Activated naive CD4-positive, alpha-beta T cell (primary cell): ENCODE measurements at places on chromosomes 5 and 9.

DNA sequence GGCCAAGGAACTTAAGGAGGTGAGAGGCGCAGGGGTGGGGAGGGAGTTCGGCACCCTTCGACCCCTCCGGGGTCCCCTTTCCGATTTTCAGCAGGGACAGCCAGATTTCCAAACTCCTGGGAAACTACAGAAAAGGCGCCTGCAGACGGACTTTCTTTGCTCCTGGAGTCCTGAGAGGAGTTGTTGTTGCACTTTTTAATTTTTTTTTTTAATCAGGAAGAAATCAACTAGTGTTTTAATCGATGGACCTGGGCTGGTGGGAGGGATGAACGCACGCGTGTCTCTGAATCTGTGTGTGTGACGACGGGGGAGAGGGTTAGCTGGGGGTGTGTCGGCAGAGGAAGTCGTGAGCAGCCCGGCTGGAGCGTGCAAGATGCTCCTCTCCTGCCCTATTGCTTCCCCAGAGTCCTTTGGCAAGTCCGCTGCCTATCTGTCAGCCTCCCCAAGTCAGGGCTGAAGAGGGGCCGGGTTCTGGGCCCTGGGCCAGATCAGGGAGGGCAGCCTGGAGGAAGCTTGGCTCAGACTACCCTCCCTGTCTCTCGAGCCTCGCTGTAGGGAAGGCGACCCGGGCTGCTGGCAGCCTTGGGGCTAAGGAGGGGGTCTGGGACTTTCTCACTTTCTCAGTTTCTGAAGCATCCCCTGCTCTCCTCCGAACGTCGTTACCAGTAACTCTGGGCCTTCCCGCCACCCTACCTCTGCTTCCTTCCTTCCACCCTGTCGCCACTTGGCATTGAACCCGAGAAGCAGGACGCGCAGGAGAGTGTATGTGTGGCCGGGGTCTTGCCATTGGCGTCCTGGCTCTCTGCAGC is 731 bp downstream of the PRR16 start:
- DNase-seq, result no peak

GRCh38 chr9:30089428-30089827 is 2295.0 kb upstream of the ACO1 start:
- DNase-seq, result no peak

DNA sequence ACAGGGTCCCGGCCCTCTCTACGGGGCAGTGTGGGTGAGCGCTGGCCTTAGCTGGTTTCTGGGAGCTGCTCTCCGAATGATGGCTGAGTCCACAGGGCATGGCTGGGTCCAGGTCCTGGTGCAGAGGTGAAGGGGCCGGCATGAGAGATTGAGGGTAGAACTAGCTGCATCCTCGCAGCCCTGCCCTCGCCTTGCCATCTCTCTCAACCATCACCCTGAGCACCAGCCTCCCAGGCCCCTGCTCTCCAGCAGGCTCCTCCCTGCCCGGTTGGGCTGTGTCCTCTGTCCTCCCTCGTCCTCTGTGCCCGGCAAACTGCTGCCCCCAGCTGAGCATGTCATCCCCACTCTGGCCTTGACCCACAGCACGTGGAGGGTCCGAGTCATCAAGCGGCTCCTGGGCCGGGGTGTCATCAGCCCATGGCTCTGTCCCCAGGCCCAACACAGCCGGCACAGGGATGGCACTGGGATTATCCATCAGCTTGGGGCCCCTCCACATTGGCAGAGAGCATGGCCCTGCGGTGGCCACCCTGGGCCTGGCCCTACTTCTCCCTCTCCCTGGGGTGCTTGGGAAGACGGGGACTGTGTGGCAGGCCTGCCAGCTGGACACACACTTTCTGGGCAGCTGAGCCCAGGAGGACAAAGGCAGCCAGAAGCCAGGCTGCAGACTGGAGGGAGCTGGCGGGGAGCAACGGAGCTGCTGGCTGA is 8.4 kb downstream of the FLT4 start:
- no peak for DNase-seq

- no peak for DNase-seq
These were observed 27.3 kb downstream of the SARDH start for GRCh38 chr9:133710661-133711427.

- no peak for DNase-seq
These were observed 11.9 kb downstream of the LHFPL2 start for GRCh38 chr5:78636682-78637081.

GRCh38 chr5:39543335-39543734 is 118.6 kb upstream of the DAB2 start:
- DNase-seq, result no peak

- no peak for DNase-seq
These were observed 15.1 kb upstream of the TNFSF15 start for GRCh38 chr9:114820776-114821501.

DNA sequence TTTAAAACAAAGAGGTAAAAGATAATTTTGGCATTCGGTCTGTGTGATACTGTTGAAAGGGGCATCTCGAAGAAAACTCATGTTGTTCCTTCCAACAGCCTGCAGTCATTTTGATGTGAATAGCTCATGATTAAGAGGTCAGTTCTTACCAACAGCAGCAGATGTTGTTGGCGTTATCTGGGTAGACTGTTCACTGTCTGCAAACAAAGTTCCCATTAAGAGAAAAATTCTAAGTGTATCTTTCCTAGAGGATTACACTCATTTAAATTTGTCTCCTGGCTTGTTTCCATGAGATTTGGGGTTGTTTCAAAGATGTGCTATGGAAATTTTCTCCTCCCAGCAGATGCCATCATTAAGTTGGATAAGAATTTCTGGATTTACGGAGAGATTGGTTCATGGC is 138.2 kb upstream of the RORB start:
- no peak for DNase-seq

- no peak for DNase-seq
These were observed 35.2 kb downstream of the ZNF366 start for GRCh38 chr5:72472031-72472430.

- no peak for DNase-seq
These were observed 20.0 kb downstream of the C5orf47 start for GRCh38 chr5:174008922-174009321.

DNA sequence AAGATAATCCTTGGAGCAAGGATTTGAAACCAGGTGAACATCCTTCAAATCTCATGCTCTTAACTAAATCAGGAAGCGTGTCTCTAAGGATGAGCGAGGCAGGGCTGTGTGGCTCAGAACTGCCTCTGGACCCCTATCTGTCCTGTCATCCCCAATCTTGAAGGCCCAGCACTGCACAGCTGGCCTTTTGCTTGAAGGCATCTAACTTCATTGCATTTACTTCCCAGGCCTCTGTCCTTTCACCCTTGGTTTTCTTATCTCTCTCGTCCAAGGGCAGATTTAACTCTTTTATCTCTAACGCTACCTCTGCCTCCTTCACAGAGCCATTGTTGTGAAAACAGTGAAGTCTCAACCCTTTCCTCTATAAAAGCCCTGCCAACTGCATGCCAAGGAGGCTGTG is 83.8 kb downstream of the UGCG start:
- DNase-seq, result no peak

DNA sequence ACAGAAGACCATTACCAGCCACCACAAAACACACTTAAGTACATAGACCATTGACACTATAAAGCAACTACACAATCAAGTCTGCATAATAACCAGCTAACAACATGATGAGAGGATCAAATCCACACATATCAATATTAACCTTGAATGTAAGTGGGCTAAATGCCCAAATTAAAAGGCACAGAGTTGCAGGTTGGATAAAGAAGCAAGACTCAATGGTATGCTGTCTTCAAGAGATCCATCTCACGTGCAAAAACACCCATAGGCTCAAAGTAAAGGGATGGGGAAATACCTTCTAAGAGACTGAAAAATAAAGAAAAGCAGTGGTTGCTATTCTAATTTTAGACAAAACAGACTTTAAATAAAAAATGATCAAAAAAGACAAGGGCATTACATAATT is 113.6 kb upstream of the CD180 start:
- DNase-seq, result no peak

DNA sequence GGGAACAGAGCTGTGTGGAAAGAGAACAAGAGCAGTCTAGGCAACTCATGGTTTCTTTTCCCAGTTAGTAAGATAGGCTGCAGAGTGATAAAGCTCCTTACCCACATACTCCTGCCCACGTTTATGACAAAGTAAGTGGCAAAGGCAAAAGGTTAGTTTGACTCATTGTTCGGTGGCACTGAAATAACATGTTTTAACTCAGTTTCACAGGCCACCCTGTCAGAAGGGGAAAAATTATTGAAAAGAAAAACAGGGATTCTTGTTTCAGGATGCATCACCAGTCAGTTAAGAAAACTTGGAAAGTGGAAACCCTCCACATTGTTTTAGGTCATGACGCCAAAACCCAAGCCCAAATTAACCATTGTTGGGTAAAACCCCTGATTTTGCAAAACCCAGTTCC is 22.3 kb upstream of the DAB2 start:
- DNase-seq, result no peak

- DNase-seq, result no peak
These were observed 127.7 kb downstream of the CPLANE1 start for GRCh38 chr5:37121465-37121864.

GRCh38 chr9:7095058-7095457 is 337.3 kb downstream of the KDM4C start:
- DNase-seq, result no peak
